Fibroblast of skin of back (primary cell): ENCODE measurements at places on chromosomes 12 and 14.

DNA sequence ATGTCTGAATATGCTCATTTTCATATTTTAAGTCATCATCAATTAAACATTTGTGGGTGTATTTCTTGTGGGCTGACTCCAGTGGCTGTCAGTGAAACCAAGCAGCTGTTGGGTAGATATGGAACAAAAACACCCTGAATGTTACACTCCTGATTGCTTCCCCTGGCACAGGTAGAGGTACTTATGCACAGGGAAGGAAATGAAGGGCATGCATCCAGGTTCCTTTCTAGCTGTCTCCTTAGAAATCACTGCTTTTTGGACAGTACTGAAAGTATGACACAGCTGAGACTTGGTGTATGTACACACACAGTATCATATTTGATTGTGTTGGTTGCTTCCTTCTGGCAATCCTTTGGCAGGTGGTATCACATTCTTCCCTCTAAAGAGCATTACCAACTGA is 1006.7 kb downstream of the DIO2 start:
- no peak for DNase-seq

GRCh38 chr14:70576891-70577290 is 23.6 kb downstream of the MED6 start:
- DNase-seq = no peak

DNA sequence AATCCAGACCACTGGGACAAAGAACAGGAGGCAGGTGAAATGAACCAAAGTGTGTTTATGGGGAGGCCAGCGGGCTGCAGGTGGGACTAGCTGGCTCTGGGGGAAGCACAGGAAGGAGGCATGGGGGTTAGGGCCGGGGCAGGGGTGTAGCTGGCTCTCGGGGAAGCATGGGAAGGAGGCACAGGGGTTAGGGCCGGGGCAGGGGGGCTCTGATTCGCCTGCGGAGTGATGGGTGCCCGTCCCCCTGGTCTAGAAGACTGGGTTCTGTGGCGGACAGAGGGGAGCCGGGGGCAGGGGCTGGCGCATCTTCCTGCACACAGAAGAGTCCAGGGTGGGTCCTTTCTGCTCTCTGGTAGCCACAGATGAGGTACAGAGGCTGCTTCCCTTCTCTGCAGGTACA is 310.3 kb downstream of the TMEM121 start:
- DNase-seq = no peak

DNA sequence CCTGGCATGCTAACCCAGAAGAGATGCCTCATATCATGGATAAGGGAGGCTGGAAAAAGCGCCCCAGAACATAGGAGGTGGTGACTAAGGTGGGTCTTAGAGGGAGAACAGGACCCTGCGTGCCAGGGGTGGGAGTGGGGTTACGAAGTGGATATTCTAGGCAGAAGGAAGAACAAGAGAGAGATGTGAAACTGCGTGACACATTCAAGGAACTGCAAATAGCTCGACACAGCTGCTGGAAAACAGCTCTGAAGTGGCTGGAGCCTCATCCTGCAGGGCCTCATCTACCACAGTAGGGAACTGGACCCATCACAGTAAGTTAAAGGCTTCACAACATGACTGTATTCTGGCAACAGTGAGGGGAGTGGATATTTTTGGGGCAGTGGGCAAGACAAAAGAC is 61.1 kb downstream of the RNF34 start:
- no peak for DNase-seq

GRCh38 chr14:83764656-83765599 is 1765.0 kb upstream of the FLRT2 start:
- no peak for DNase-seq

DNA sequence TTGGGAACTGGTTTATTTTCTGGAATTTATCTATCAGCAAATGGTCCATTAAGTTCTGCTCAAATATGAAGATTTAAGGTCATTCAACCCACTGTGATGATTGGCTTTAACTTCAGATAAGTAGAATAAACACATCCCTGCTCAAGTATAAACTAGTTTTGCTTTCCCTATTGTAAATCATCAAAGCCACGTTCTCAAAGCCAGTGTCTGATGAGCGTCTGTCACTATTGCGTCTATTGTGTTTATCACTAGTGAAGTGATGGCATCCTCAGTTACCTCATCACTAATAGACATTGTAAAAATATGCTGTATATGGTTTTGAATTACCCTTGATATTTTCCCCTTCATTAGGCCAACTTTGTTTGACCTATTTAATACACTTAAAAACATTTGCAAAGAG is 351.3 kb downstream of the BCAT1 start:
- DNase-seq = no peak

DNA sequence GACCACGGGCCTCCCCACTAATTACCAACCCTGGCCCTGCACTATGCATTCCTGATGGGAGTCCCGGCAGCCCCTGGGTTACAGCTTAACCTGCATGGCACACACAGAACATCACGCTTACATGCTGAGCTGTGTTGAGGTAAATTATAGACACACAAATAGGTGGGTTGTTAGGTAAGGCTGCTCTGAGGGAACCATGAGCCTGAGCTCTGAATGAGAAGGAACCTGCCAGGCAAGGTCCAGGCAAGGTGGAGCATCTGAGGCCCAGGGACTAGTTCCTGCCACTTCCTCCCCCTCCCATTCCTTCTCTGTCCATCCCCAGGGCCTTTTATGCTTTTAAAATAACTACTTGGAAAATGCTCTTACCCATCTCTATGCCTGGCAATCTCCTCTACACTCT is 82.7 kb upstream of the ESRRB start:
- DNase-seq = no peak

GRCh38 chr12:6777386-6777785 is 5.1 kb downstream of the LAG3 start:
- DNase-seq = no peak

DNA sequence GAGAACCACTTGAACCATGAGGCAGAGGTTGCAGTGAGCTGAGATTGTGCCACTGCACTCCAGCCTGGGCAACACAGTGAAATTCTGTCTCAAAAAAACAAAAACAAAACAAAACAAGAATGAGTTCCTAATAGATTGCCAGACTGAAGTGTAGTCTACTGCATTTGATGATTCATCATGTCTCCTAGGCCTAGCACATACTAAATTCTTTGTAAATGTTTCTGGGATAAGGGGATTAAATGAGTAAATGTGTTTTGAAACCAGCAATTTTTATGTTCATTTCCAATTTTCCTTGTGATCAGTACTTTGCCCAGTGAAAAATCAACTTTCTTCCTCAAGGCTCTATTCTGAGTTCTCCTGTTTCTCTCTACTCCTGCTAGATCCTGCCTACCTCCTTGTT is 2.9 kb upstream of the DYRK2 start:
- DNase-seq = peak; percentile 79

GRCh38 chr14:86596024-86596423 is 1066.1 kb downstream of the FLRT2 start:
- no peak for DNase-seq

- peak; percentile 59 for DNase-seq
These were observed at the start of gene PGF for GRCh38 chr14:74955229-74956026. TSS of gene PGF (minus strand) at chr14:74955597. CDS start at chr14:74955242, 355 bp downstream.

DNA sequence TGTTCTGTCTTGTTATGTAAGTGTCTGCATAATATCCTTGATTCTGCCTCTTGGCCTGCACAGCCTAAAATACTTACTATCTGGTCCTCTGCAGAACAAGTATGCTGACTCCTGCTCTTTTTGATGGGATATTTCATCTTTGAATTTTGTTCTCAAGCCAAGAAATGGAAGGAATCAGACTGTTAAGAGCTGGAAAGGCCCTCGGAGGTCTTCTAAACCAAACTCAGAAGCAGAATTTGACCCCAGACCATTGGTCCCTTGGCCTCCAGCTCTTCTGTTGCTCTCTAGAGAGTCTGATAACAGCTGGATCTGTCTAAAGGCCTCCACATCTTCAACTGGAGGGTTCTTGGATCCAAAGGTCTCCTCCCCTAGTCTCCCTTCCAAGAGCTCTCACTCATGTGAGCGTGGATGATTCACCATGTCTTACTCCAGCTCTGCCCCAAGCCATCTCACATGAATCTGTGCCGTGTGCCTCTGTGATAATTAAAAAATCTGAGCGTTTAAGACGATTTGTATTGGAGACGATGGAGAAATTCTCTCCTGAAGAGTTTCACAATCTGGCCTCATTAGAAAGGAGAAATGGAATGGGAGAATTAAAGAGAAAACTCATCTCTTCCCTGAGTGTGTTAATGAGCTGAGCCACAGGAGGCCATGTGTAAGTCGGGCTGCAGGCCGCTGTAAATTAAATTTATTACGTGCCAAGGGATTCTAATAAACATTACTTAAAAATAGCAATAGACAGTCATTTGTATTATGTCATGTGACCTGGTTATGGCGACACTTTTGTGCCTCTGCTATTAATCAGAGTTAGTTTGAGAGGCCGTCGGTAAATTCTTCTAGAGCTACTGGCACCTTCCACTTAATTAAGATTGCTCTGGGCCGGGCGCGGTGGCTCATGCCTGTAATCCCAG is 15.4 kb upstream of the PRIMA1 start:
- no peak for DNase-seq

DNA sequence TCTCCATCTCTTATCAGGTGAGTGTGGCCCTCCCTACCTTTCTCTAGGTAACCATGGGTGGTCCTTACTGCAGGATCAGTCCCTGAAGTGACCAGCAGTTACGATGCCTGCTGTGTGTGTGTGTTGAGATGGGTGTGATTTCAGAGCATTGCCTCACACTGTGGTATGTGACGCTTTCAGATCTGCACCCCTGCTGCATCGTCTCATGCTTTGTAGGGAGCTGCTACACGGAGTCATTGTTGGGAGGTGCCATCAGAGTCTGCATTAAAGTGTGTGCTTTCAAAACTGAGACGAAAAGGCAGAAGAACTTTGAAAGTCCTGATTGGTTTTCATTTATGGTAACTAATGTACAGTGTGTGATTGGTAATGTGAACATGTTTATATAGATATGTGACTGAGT is 150.5 kb downstream of the PELI2 start:
- DNase-seq = peak; percentile 79

DNA sequence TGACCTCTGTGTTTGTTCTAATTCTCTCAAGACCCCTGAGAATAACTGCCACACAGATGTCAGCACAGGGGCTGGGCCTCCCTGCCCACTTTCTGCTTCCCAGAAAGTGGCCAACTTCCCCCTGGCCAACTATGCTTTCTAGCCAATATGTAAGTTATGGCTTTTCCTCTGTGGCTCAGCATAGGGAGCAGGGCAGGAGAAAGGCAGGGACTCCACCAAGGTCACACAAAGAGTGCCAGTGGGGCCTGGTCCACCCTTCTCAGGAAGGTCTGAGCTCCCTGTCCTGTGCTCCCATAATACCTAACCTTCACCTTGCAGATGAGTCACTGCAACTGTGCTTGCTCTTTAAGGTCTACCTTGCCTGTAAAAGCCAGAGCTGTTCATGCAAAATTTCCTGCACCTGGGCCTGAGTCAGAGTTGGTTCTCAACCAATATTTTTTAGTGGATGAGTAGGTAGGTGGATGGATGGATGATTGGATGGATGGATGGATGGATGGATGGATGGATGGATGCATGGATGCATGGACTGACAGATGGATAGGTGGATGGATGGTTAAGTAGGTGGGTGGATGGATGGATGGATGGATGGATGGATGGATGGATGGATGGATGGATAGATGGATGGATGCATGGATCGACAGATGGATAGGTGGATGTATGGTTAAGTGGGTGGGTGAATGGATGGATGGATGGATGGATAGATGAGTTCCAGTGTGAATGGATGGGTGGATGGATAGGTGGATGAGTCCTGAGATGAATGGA is 64.2 kb downstream of the DIO3 start:
- DNase-seq = no peak

DNA sequence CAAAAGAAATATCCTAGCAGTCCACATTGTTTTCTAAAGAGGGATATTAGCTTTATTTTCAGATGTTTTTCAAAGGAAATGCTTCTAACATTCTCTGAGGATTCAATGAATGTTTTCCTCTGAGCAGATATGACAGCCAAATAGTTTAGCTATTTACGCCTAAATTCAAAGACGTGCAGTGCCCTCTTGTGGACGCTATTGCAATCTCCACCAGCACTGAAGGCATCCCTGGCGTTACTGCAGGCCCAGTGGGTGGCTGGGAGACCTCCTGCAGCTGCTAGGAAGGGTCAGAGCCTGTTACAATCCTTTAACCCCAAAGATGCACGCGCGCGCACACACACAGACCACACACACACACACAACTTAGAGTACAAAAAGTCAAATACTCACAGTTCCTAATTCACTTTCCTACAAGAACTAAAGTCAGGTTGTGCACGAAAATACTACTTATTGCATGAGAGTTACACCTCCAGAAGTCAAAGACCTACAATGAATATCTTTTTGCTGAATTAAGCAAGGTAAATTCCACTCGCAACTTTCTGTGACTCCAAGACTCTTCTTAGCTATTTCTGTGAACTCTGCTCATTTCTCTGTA is 589.3 kb upstream of the TMEM132C start:
- DNase-seq = peak; percentile 81

DNA sequence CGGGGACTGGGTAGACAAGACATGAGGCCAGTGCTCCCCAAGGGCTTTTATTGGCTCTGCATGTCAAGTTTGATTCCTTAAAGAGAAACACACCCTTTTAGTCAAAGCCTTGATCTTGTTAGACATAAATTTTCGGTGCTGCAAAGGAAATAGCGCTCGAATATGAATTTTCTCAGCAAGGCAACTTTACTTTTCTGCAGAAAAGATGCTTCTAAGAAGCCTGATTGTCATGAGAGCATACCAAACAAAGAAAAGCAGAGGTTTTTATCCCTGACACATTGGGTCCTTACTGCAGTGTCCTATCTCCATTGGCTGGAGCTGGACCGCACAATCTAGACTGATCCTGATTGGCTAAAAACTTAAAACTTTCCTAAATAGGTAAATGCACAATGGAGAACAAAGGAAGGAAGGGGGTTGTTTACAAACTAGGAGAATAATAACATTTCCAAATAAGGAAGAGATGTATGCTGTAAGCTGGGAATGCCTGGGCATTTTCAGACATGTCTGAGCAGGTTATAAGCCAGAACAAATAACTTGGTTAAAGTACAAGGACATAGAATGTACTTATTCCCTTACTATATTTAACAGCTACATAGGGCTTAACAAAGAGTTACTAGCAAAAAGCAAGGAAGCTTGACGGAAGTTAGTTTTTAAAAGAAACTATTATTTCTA is 17.2 kb downstream of the TXNRD1 start:
- DNase-seq = no peak

GRCh38 chr12:107593713-107594381 is 91.8 kb upstream of the PWP1 start:
- no peak for DNase-seq

DNA sequence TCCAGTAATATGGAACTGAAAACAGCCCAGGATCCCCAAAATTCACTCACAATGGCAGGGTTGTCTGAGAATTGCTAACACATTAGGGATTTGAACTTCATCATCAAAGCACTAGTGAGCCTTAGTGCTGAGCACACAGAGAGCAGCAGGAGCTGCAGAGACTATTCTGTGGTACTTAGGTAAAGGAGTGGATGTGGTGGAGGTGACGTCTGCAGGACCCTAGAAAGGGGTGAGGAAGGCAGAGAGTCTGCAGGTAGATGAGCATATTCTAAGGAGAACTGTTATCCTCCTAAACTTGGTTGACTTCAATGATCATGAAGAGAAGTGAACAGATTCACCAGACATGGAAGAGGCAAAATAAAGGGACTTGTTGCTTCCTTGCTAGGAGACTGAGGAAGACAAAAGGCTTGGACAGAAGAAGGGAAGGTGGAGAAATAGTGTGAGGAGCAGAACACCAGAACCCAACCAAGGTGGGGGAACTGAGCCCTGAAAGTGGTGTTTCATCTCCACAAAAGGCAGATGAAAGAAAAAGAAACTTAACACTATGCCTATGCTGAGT is 1164.0 kb downstream of the TMEM121 start:
- no peak for DNase-seq
